Effector memory CD8-positive, alpha-beta T cell (primary cell): ENCODE measurements at places on chromosomes 3 and 15.

DNA sequence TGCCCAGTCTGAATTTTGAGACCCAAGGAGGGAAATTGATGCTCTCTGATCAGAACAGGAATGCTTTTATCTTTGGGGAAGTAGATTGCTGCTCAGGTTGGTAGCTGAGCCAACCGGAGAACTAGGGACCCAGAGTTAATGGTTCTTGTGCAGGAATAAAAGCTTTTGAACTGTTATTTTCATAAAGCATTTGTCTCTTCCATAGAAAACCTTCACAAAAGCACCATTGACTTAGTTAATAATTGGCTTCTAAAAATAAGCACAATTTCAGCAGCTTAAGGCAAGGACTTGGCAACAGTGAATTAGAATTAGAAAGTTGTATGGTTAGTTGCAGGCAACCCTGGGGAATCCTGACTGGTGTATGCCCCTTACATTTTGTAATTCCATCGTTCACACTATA, 53.8 kb downstream of the MAP2K1 start:
- peak overlapping the region; percentile 41 for H3K27ac ChIP-seq
- H3K27me3 ChIP-seq = no peaks in the 10 kb centered on the region
- peaks cover 10% of the 10 kb centered on the region for H3K4me1 ChIP-seq
- no peak for DNase-seq
- H3K4me3 ChIP-seq = no peak overlapping the region

DNA sequence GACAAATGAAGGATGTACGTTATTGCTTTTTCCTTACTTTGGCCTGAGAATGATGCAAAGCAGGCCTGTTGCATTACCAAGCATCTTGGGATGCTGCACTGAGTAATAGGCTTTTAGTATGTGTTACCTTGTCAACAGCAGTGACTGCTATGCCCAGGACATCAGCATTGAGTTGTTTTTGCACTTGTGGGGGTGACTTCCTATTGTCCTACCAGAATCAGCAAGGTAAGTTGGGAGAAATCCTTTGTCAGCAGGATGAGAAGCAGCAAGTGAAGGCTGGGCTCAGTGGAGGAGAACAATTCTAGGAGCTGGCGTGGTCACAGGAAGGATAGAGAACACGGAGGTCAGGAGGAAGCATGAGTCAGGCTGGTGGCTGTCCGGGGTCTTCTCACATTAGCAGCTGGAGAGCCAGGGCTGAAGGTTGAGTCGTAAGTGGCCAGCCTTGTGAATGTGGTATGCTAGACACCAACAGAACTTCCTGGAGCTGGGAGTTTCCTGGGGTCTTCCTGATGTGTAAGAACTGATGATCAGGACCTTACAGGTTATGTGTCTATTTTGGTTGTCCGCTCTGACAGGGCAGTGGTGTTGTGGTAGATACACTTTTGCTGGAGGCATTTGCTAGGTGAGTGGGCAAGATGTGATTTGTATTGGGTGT, 142.7 kb downstream of the FNDC3B start:
- DNase-seq = no peak
- no peak overlapping the region for H3K4me3 ChIP-seq
- H3K27ac ChIP-seq = peak overlapping the region; percentile 32
- H3K4me1 ChIP-seq = peaks cover 27% of the 10 kb centered on the region
- H3K36me3 ChIP-seq = no peaks in the 10 kb centered on the region

DNA sequence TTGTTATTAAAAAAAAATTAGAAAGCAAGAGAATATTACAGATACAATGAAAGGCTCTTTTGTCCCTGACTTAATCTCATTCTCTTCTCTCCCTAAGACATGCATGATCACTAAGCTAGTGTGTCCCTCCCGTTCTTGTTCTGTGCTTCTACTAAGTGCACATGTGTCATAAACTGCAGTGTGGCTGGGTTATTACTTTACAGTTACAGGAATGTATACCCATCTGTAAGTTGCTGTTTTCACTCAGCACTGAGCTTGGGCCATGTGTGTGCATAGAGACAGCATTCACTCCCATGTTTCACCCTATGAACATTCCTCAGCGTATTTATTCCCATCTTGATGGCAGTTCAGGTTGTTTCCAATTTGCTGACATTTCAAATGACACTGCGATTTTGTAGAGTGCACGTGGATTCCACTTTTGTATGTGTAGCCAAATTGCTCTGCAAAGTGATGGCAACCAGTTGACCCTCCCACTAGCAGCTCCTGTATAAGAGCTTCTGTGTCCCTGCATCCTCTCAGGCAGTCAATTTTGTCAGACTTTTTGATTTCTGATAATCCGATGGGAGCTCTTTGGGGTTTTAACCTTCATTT, 145.8 kb upstream of the UBE2E1 start:
- DNase-seq = no peak
- H3K27ac ChIP-seq = no peak overlapping the region
- no peak overlapping the region for H3K4me3 ChIP-seq
- H3K27me3 ChIP-seq = peaks cover 11% of the 10 kb centered on the region

DNA sequence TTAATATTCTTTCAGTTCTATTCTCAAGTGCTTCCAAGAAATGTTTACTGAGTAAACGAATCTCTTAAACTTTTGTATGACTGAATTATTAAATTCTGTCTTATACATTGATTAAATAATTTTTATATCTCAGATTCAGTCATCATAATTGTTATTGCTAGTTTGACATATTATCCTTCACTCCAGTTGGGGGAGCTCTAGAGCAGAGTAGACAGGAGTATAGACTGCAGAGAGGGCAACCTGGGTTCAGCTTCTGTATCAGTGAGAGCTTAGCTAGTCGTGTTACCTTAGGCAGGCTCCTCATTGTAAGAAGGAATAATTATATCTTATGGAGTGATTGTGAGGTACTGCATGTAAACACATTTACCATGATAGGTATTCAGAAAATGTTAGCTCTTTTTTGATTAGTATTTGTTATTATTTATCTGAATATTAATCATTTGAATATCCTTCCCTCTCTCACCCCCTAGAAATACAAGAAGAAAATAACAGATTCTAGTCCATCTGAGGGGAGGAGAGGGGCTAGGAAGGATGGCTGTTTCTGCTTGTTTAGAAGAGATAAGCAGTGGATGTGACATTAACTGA, 31.0 kb upstream of the ZCWPW2 start:
- no peaks in the 10 kb centered on the region for H3K27me3 ChIP-seq

GRCh38 chr15:89332446-89332845, 2.2 kb downstream of the POLG start:
- peaks cover 10% of the 10 kb centered on the region for H3K27me3 ChIP-seq
- peaks cover 75% of the 10 kb centered on the region for H3K36me3 ChIP-seq
- H3K4me3 ChIP-seq = peak overlapping the region; percentile 77
- no peak for DNase-seq
- peak overlapping the region; percentile 65 for H3K27ac ChIP-seq
- H3K4me1 ChIP-seq = peaks cover 60% of the 10 kb centered on the region

- DNase-seq = no peak
- H3K27me3 ChIP-seq = no peaks in the 10 kb centered on the region
- H3K36me3 ChIP-seq = no peaks in the 10 kb centered on the region
- no peak overlapping the region for H3K4me3 ChIP-seq
- peaks cover 1% of the 10 kb centered on the region for H3K4me1 ChIP-seq
Observed at GRCh38 chr3:160170409-160171370, 54.5 kb upstream of the C3orf80 start.

DNA sequence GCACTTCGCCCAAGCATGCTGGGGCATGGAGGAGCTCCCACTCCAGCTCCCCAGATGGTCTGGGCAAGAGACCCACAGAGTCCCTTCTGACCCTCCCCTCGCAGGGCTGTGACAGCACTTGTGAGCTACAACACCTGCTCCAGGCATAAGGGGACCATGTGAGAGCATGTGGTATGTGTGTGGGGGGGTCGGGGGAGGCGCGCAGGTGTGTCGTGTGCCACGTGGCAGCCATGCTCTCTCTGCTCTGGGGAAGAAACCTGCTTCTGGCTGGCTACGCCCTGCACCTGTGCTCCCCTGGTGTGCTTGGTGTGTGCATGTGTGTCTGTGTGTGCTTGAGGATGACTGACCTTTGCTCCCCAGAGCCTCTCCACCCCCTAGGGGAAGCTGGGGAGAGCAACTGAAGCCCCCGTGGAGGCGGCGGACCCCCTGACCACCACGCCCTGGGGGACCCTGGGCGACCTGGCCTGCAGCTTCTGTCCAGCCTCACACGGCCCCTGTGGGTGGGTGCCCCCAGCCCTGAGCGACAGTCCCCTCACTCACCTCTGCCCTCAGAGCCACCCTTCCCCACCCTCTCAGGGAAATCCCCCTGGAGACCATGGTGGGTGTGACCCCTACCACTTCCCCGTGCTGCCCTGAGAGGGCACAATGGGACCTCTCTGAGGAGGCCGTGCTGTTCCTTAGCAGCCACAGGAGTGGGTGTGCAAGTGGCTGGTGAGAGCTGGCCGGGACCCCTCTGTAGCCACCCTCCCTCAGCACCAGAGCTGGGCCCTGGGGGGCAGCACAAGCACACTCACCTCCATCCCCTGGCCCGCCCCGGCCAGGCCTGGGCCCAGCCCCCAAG, 16.6 kb upstream of the SEC13 start:
- peak overlapping the region; percentile 73 for H3K27ac ChIP-seq
- DNase-seq = no peak
- peaks cover 22% of the 10 kb centered on the region for H3K27me3 ChIP-seq
- no peak overlapping the region for H3K4me3 ChIP-seq
- H3K4me1 ChIP-seq = peaks cover 9% of the 10 kb centered on the region

DNA sequence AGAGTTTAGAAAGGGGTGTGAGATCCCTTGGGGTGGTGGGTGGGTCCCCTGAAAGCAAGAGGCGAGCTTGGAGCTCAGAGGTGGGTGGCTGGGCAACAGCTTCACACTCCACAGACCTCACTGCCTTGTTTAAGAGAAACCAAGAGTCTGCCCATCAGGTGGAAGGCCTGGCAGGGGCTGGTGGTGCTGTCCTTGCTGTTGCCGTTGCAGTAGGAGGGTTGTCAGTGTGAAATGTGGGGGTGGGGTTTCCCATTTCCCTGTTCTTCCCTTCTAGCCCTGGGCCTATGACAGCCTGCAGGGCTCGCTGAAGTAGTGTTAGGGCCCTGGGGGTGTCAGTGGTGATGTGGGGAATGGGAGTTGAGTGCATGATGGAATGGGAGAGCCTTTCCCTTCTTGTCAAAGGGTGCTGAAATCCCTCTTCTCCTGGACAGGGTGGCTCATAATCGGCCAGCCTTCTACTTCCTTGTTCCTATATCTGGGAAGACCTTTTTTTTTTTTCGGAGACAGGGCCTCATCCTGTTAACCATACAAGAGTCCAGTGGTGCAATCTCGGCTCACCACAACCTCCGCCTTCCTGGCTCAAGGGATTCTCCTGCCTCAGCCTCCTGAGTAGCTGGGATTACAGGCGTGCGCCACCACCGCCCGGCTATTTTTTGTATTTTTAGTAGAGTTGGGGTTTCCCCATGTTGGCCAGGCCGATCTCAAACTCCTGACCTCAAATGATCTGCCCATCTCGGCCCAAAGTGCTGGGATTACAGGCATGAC, 4.3 kb downstream of the PLEKHO2 start:
- H3K27ac ChIP-seq = peak overlapping the region; percentile 87
- H3K36me3 ChIP-seq = peaks cover 42% of the 10 kb centered on the region
- H3K4me3 ChIP-seq = peak overlapping the region; percentile 78
- peaks cover 59% of the 10 kb centered on the region for H3K4me1 ChIP-seq
- DNase-seq = no peak
- H3K27me3 ChIP-seq = no peaks in the 10 kb centered on the region

GRCh38 chr3:124227150-124227630, 235.3 kb upstream of the ROPN1 start:
- no peak overlapping the region for H3K4me3 ChIP-seq
- no peak overlapping the region for H3K27ac ChIP-seq
- H3K36me3 ChIP-seq = no peaks in the 10 kb centered on the region
- DNase-seq = no peak
- H3K4me1 ChIP-seq = no peaks in the 10 kb centered on the region

DNA sequence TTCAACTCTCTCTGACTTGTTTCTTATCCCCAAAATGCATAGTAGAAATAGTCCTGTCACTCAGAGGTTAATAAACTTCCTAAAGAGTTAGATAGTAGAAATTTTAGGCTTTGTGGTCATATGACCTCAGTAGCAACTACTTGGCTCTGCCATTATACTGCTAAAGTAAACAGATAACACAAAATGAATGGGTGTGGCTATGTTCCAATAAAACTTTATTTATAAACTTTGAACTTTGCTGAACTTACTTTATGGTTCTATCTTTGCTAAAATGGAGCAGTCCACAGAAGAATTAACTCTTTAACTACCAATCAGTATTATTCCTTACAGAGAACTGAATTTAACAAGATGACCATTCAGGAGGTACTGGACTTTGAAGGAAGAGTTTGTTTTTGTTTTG, 393.6 kb upstream of the CDIN1 start:
- H3K4me1 ChIP-seq = no peaks in the 10 kb centered on the region
- H3K36me3 ChIP-seq = no peaks in the 10 kb centered on the region
- no peaks in the 10 kb centered on the region for H3K27me3 ChIP-seq
- H3K27ac ChIP-seq = no peak overlapping the region

DNA sequence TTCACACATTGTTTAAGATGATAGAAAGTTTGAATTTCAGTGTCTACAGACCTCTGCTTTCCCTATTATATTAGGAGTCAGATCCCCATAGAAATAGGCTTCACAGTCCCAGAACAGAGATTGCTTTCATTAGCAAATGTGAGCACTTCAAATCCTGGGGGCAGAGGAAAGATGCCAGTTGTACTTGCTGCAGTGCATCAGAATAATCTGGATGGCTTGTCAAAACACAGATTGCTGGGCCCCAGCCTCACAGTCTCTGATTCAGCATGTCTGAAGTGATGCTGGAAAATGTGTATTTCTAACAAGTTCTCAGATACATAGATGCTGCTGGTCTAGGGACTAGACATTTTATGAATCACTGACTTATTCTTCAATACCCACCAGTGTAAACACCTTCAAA, 375.2 kb downstream of the FGF12 start:
- no peak overlapping the region for H3K4me3 ChIP-seq
- H3K36me3 ChIP-seq = no peaks in the 10 kb centered on the region
- no peaks in the 10 kb centered on the region for H3K27me3 ChIP-seq
- H3K4me1 ChIP-seq = no peaks in the 10 kb centered on the region
- no peak for DNase-seq
- no peak overlapping the region for H3K27ac ChIP-seq

DNA sequence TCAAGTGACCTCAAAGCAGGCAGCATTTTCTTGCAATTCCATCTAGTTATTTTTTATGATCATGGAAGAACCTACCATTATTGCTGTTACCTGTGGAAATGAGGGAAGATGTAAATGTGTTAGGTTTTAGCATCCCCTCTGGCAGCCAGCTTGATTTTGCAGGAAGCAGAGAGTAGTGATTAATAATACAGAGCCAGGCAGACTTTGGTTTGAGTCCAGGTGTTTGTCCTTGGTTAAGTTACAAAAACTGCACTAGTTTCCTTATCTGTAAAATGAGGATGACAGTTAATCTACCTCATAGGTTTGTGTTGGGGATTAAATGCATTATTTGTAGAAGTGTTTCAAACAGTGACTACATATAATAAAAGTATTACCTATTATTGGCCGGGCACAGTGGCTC, 6.7 kb upstream of the ZNF621 start:
- DNase-seq = no peak
- H3K36me3 ChIP-seq = peaks cover 14% of the 10 kb centered on the region

- H3K4me1 ChIP-seq = no peaks in the 10 kb centered on the region
- no peak overlapping the region for H3K27ac ChIP-seq
- peaks cover 54% of the 10 kb centered on the region for H3K27me3 ChIP-seq
- no peaks in the 10 kb centered on the region for H3K36me3 ChIP-seq
Observed at GRCh38 chr3:10614168-10614567, 108.8 kb upstream of the ATP2B2 start.
